Heart right ventricle (tissue), 16 donors: ENCODE measurements at places on chromosomes 2 and 18. TPM values are rescaled to one million over a fixed set of nuclear protein-coding genes. Genes with fewer than 3 reads are reported as not detected.

- no peaks in the 10 kb centered on the region for H3K36me3 ChIP-seq
- DNase-seq = no peak
Observed at GRCh38 chr2:26570083-26570430, 71.1 kb downstream of the CIB4 start.

DNA sequence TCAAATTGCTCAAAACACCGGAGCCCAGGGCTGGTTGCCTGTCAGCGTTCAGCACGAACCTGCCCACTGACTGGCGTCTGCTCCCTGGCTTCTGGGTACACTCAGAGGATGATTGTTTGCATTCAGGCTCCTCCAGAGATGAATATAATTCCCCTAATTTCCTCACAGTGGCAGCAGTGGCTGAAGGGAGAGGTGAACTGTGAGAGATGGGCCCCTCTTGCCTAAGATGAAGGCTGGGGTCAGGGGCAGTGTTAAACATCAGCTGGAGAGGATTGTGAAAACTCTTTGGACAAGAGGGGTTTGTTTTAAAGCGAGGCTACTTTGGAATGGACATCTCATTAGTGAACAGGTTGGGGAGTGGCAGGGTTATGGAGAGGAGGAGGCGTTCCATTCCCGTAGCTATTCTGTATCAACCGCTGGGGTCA is 31.0 kb downstream of the TCF7L1 start:
- no peaks in the 10 kb centered on the region for H3K36me3 ChIP-seq
- no peaks in the 10 kb centered on the region for H3K27me3 ChIP-seq
- DNase-seq = no peak
- no peak overlapping the region for H3K4me3 ChIP-seq
- no peak overlapping the region for H3K27ac ChIP-seq

Gene PPP4R3B
- total RNA-seq = 25.6 TPM

- no peak overlapping the region for H3K4me3 ChIP-seq
- H3K27me3 ChIP-seq = no peaks in the 10 kb centered on the region
- H3K4me1 ChIP-seq = no peaks in the 10 kb centered on the region
- no peak for DNase-seq
- H3K27ac ChIP-seq = no peak overlapping the region
- no peaks in the 10 kb centered on the region for H3K36me3 ChIP-seq
Observed at GRCh38 chr2:27421660-27422250, 6.7 kb upstream of the NRBP1 start.

DNA sequence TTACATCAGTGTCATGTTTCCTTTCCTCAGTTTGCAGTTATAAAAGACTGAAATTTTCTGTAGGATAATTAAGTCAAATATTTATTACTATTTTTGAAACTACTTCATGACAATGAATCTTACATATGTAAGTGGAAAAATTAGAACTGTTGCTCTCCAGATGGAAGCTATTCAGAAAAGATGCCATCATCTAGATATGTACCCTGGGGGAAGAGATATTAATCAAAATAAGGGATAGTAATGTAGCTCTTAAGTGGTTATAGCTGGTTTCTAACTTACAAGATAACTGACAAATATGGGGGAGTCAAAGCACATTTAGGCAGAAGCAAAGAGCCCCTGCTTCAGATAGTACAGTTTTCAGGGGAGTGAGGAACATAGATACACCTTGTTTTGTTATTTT is 38.1 kb upstream of the PAX3 start:
- H3K27ac ChIP-seq = no peak overlapping the region
- no peak overlapping the region for H3K4me3 ChIP-seq
- H3K27me3 ChIP-seq = no peaks in the 10 kb centered on the region
- H3K36me3 ChIP-seq = no peaks in the 10 kb centered on the region
- H3K4me1 ChIP-seq = no peaks in the 10 kb centered on the region

GRCh38 chr2:234970477-234970882 is 18.7 kb downstream of the SH3BP4 start:
- peaks cover 44% of the 10 kb centered on the region for H3K4me1 ChIP-seq
- H3K36me3 ChIP-seq = no peaks in the 10 kb centered on the region
- DNase-seq = no peak
- no peak overlapping the region for H3K4me3 ChIP-seq

DNA sequence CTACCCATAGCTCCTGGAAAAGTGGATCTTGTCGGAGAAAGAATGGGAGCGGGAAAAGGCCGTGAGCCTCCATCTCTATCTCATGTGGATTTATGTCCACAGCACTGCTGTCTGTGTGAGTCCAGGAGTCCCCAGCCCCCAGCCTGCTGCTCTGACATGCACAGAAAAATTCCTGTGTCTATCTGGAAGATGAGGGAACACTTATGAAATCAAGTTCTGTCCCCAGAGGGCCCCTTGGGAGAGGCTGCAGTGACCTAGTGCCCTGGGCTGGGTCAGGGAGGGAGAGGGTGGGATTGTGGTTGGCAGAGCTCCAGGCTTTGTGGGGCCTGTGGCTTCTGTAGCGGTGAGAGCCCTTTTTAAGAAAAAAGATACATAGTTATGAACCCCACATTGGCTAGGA is 37.6 kb downstream of the HJURP start:
- H3K36me3 ChIP-seq = no peaks in the 10 kb centered on the region
- DNase-seq = no peak
- no peak overlapping the region for H3K4me3 ChIP-seq
- H3K27me3 ChIP-seq = peaks cover 38% of the 10 kb centered on the region
- no peaks in the 10 kb centered on the region for H3K4me1 ChIP-seq

GRCh38 chr2:168322325-168323007 is 75.1 kb upstream of the STK39 start:
- H3K27ac ChIP-seq = no peak overlapping the region
- no peak for DNase-seq
- H3K4me1 ChIP-seq = peaks cover 6% of the 10 kb centered on the region

Gene TDRD15
- total RNA-seq = not detected
